ENCODE measurements at places on chromosomes 3 and 15. TPM values are rescaled to one million over a fixed set of nuclear protein-coding genes. Genes with fewer than 3 reads are reported as not detected.

DNA sequence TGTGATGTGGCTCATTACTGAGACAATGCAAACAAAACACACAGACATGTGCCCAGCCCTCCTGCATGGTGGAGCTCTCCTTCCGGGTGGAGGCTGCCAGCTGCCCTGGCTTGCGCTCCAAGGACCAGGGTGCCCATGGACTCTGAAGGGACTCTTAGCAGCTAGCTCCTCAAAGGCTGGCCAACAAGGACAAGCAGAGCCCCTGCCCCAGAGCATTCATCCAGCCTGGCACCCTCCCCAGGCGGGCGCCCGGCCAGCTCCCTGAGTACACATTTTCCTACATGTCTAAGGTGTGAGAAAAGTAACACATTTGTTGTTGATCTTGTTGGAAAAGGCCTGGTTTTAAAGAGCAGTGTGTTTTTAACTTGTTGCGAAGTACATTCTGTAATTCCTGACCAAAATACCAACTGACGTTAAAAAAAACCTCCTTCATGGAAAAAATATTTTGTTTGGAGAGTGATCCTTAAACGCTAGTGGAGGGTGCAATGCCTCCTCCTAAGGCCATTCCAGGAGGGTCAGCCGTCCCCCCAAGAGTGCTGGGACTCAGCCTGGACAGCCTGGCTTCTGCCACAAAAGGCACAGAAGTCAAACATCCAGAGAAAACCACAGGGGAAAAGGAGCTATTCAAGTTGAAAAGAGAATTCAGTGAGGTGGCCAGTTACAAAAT, 86.9 kb downstream of the KLF15 start:
- DNase-seq: no peak

DNA sequence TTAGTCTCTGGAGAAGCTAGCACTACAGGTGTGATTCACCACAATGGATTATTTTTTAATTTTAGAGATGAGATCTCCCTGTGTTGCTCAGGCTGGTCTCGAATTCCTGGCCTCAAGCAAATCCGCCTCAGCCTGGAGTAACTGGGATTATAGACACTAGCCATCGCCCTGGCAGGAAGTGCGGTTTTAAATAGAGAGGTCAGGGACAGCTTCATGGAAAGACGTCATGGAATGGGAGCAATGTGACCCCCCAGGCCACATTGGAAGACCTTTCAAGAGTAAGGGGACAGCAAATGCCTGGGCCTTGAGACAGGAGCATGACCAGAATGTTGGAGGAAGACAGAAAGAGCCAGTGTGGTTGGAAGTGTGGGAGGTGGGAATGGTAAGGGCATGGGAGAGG, 2.2 kb upstream of the ISG20 start:
- no peak for DNase-seq

GRCh38 chr15:90037961-90038631, 37.0 kb downstream of the ZNF710 start:
- DNase-seq: no peak

DNA sequence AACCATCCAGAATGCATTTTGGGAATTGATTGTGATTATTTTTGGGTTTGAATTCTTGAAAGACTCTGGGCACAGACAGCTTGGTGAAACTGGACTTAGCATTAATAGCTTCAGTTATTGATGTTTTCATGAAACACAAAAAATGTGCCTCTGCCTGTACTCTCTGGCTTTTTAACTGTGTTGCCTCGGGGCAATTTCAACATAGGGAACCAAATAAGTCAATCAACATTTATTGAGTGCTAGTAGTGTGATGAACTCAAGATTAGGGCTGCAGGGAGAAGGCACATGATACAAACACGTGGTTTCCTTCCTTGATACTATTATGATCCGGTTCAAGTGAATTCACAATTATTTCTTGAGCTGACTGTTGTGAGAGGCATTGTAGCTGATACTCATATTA, 50.8 kb downstream of the UNC13C start:
- DNase-seq: no peak

DNA sequence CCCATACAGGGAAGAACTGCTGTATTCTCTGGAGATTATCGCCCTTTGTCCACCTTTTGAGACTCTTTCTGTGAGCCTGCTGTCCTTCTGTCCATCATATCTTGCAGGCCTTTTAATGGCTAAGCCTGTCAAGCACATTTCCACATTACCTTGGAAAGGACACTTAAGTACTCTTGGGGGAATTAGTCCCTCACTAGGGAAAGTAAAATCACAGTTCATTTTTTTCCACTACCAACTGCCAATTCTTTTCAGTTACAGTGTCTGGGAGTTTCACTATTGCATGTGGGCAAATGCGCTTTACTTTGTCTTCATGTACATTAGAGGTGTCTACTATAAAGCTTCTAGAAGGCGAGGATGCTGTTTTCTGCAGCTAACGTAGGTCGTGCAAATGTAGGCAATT, 242.1 kb downstream of the NSUN3 start:
- no peak for DNase-seq

GRCh38 chr3:38314112-38314763, 32.1 kb downstream of the SLC22A14 start:
- DNase-seq: no peak

DNA sequence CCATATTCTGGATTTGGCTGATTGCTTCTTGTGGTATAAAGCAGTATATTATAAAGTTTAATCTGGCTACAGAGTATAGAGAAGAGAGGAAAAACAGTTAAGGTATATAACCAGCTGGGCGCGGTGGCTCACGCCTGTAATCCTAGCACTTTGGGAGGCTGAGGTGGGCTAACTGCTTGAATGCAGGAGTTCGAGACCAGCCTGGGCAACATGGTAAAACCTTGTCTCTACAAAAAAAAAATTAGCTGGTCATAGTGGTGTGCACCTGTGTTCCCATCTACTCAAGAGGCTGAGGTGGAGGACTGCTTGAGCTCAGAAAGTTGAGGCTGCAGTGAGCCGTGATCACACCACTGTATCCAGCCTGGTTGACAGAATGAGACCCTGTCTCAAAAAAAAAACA, 7.3 kb downstream of the SLC12A6 start:
- DNase-seq: no peak

GRCh38 chr3:41117398-41117870, 81.9 kb upstream of the CTNNB1 start:
- DNase-seq: peak; percentile 54

- no peak for DNase-seq
Observed at GRCh38 chr3:45655906-45656305, 33.3 kb upstream of the SACM1L start.

DNA sequence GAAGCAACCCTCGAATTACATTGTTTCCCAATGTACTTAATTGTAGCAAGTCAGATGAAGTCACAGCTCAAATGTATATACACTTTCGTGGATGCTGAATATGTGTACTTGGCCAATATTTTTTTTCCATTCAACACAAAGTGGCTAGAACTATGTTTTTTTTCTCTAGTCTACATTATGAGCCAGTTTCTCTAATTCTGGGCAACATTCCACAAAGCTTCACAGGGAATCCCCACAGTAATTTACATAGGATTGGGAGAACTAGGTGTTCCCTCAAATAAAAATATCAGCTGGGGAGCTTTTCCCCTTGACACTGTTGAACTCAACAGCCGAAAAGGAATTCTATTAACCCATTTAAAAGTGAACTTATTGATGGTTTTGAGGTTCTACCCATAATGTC, 493.1 kb downstream of the MECOM start:
- no peak for DNase-seq

GRCh38 chr3:104044002-104044401, 1322.7 kb upstream of the ALCAM start:
- no peak for DNase-seq

GRCh38 chr3:165446555-165446954, 250.4 kb upstream of the SLITRK3 start:
- DNase-seq: no peak

GRCh38 chr3:12495749-12496452, 11.6 kb downstream of the TSEN2 start:
- no peak for DNase-seq

DNA sequence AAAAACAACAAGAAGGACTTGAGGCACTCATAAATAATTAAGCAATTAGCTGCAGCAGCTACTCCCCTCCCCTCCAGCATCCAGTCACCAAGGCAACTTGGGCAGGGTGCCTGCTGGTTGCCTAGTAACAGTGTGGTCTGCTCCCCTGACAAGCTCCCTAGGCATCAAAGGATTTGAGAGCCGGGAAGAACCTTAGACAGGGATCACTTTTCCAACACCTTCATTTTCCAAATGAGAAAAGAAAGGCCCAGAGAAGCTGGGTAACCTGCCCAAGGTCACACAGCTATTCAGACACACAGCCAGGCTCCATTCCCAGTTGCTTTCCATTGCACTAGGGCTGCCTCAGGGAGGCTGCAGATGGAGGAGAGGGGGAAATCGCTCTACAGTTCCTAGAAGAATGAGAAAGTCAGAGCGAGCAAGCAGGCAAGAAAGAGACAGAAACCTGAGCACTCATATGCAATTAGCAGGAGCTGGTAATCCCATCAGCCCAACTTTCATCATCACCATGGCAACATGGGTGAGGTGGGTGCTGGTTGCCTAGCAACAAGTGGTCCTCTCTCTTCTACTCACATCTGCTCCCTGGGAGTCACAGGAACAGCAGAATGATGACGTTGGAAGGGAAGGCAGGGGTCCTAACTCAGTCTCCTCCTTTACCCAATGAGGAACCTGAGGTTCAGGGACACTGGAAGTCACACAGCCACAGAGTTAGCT, 3.6 kb upstream of the EIF4E3 start:
- DNase-seq: no peak

- DNase-seq: no peak
Observed at GRCh38 chr15:86935841-86936240, 856.2 kb downstream of the AGBL1 start.

- no peak for DNase-seq
Observed at GRCh38 chr3:169272532-169272931, 391.0 kb downstream of the MECOM start.

GRCh38 chr3:171783626-171784025, 26.7 kb downstream of the PLD1 start:
- DNase-seq: no peak

DNA sequence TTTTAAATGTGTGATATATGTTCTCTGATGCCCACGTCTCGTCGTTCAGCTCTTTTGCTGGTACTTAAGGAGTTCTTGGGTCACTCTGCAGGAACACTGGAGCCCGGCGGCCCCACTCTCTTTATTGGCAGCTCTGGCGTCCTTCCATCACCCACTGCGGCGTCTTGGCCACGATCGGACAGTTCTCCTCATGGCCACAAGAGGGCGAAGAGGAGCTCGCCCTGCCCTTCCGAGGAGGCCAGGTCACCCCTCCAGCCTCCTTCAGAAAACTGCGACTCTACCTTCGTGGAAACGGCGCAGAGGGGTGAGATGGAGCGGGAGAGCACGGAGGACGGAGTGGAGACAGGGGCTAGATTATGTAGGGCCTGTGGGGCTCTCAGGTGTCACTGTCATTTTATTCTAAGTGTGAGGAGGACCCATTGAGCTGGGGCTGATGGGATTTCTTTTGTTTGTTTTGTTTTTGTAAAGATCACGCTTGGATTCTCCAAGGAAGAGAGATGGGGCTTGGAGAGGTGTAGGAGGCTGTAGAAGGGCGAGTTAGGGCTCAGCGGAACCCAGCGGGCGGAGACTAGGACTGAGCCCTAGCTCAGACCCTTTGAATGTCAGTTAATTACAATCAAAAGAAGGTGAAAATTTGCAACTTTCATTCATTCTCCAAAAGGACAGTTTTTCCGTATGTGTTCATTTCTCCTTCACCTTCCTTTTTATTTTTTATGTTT, 28.0 kb upstream of the GABRA5 start:
- DNase-seq: no peak

Gene SLC28A2
- polyA plus RNA-seq: not detected

Gene PARP15
- polyA plus RNA-seq: 2.1 TPM

Gene RPL4
- polyA plus RNA-seq: 323 TPM

Gene SLC24A5
- polyA plus RNA-seq: not detected

Gene SAMD7
- polyA plus RNA-seq: not detected

Gene LRRC2
- 1.9 TPM for polyA plus RNA-seq

Gene EOMES
- 0.49 TPM for polyA plus RNA-seq

Gene UBAP1L
- polyA plus RNA-seq: 1.0 TPM

Gene COL6A5
- 0.01 TPM for polyA plus RNA-seq

Data from liver (tissue), 10 donors.